T-helper 2 cell (primary cell): ENCODE measurements at places on chromosomes 2 and 18.

DNA sequence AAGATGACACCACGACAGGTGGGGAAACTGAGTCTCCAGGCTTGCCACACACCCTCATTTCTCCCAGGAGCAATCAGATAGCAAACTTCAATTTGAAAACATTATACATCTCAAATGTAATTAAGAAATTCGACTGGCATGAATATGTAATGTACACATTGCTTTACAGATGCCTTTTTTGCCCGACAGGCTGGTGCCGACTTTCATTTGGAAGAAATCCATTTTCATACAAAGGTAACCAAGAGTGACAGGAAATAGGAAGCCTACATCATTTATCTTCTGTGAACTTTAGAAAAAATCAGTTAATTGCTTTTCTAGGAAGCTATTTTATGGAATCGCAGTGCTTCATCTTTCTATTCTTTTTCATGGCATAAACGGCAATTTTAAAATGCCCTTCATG, 140.3 kb downstream of the AFF3 start:
- DNase-seq, result no peak

GRCh38 chr2:239376351-239376750, 24.5 kb downstream of the HDAC4 start:
- no peak for DNase-seq

DNA sequence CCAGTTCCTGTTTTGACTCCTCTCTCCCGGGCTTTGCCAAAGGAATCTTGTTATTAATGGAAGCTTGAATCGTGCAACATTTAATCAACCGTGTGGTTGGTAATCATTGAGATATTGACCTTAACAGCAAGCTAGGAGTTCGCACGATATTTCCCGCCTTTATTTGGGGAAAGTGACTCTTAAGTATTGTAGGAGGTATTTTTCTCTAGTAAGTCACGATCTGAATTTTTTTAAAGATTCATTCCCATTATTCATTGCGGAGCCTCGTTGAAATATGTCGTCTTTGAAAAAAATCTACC, 663 bp downstream of the NUP35 start:
- DNase-seq, result no peak

- no peak for DNase-seq
Observed at GRCh38 chr2:17336458-17336857, 181.8 kb downstream of the RAD51AP2 start.

DNA sequence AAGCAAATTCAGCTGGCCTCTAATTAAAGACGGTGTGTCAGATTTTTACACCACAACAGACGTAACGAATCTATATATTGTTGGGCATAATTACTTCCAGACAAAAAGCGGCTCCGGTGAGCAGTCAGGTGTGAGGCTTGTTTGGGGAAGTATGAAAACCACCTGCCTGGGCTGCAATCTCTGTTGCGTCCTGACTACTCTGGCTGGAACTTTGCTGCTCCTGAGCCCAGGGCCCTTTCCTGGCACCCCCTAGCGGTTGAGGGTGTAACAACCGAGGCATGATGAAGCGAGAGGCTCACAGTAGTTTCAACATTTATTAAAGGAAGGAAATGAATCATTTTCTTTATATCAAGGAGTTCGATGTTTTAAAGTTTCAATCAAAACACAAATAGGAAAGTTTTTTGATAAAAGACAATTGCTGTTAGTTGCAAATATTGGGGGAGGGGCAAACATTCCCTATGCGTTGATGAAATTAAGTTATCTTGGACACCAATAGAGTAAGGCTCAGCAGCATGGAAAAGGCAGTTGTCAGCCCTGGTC, 10.6 kb upstream of the ITGB6 start:
- peak; percentile 61 for DNase-seq

- no peak for DNase-seq
Observed at GRCh38 chr2:125330133-125330532, 1305.0 kb downstream of the CNTNAP5 start.

DNA sequence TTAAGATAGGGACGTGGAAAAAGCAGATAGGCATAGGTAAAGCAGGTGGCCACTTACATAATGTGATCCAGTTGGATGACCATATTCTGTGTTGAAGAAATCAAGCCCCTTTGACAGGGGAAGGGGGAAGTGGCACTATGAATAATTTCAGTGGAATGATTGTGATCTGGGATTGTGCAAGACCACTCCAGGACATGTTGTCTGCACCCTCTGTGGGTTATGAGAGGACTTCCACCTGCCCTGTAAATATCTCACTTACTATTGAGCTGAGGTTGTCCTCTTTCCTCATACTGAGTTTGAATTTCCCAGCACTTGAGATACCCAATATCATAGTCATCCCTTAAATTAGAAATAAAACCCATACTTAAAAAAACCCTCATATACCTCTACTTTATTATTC, 220.7 kb downstream of the IRS1 start:
- DNase-seq, result no peak

GRCh38 chr18:3810296-3810695, 360.3 kb downstream of the TGIF1 start:
- DNase-seq, result no peak
